ENCODE measurements at places on chromosomes 13 and 19. TPM values are rescaled to one million over a fixed set of nuclear protein-coding genes. Genes with fewer than 3 reads are reported as not detected.

The RNF113B gene
- not detected for total RNA-seq

The KLK2 gene
- total RNA-seq, result not detected

The CGB8 gene
- 2.6 TPM for total RNA-seq

The PBX4 gene
- 1.3 TPM for total RNA-seq

The PALM3 gene
- total RNA-seq, result 2.1 TPM

The HIF3A gene
- 0.12 TPM for total RNA-seq

The ZNRF4 gene
- total RNA-seq, result not detected
